ENCODE measurements at places on chromosomes 6 and 20.

- no peak for DNase-seq
Measured at GRCh38 chr6:152160346-152160745, 352.9 kb downstream of the ESR1 start.

DNA sequence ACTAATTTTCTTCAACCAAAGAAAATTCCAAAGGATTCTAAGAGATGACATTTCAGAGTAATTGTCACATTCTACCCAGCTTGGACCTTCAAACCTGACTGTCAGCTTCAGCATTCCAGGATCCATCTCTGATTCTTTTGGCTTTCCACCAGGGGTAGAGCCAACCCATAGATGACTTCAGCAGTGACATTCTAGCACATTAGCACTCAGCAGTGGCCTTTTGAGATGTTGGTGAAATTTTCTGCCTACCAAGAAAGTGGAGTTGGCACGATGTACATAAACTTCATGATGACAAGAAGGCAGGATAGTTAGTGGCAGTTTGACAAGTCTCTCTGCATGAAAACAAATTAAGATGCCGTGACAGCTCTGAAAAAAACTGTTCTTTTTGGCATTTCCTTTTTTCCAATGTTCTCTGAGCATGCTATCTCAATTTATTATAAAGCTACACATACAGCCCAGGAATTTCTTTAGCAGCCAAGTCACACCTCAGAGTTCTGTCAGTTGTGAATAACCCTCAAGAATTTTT, 466.5 kb upstream of the RNF217 start:
- no peak for DNase-seq

- no peak for DNase-seq
Measured at GRCh38 chr6:55293116-55293515, 34.2 kb upstream of the GFRAL start.

GRCh38 chr6:20707870-20708269, 173.6 kb downstream of the CDKAL1 start:
- no peak for DNase-seq

DNA sequence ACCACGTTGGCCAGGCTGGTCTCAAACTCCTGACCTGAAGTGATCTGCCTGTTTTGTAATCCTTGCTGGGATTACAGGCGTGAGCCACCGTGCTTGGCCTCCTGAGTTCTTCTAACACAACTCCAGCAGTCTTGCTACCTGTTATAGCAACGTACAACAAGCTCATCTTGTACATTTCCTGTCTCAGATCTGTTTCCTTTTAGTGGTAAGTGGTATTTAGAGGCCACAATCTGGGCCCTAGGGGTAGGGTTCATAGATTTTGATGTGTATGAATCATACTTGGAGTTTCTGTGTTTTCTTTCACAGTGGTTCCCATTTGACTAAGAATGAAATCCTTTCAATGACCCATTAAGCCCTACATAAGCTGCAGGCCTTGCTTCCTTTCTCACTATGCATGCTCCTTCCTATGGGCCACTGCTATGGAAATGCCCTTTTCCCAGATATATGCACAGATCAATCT, 27.1 kb upstream of the SYNCRIP start:
- DNase-seq = no peak

DNA sequence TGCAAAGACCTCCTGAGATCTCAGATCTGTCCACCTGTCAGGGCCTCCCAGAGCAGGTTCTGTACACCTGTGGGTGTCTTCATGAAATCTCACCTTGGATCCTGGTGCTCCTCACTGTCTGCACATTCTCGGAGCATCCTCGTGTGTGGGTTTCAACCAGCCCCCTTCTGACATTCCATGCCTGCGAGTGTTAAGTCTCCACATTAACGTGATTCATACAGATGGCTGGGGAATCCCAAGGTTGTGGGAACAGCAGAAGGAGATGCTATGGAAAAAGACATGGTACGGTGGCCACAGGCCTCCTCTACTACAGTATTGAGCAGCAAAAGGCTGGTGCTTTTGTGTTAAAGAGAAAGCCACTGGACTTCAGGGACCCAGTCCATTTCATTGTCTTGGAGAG, 556.5 kb downstream of the DHX35 start:
- no peak for DNase-seq

GRCh38 chr6:155004576-155005372, 9.7 kb downstream of the TIAM2 start:
- DNase-seq = no peak

DNA sequence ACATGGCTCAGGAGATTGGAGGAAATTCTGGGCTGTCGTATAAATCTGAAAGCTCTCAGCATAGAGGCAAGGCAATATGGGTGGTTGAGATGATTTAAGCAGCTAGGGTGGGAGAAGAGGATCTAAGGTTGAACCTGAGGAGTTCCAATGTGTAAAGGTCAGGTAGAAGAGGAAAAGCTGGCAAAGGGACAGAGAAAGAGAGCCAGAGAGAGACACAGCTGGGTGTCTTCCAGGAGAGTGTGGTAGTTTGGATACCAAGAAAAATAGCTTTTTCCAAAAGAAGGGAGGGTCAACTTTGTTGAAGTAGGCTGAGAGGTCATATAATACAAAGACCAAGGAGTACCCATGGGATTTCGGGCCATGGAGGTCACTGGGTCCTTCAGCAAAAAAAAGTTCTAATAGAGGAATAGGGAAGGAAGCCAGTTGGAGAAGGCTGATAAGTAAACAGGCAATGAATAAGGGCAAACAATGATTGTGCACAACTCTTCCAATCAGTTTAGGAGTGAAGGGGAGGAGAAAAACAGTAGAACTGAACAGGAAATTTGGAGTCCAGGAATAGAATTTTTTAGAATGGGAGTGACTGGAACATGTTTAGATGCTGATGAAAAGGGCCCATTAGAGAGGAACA, 135.1 kb downstream of the QRSL1 start:
- DNase-seq = no peak

- peak; percentile 77 for DNase-seq
Measured at GRCh38 chr6:25700761-25701160, 48.7 kb downstream of the SCGN start.

- no peak for DNase-seq
Measured at GRCh38 chr20:51775241-51775640, 7.1 kb upstream of the ATP9A start.

GRCh38 chr6:3336859-3337515, 78.2 kb downstream of the PSMG4 start:
- DNase-seq = no peak

GRCh38 chr6:81204731-81205130, 547.8 kb downstream of the TENT5A start:
- no peak for DNase-seq

- DNase-seq = no peak
Measured at GRCh38 chr6:138596591-138596990, 97.3 kb upstream of the NHSL1 start.

GRCh38 chr6:54074578-54075195, 36.6 kb upstream of the MLIP start:
- DNase-seq = no peak

GRCh38 chr6:7707787-7708186, 18.1 kb upstream of the BMP6 start:
- DNase-seq = no peak

GRCh38 chr6:45590226-45590625, 212.5 kb upstream of the SUPT3H start:
- no peak for DNase-seq

DNA sequence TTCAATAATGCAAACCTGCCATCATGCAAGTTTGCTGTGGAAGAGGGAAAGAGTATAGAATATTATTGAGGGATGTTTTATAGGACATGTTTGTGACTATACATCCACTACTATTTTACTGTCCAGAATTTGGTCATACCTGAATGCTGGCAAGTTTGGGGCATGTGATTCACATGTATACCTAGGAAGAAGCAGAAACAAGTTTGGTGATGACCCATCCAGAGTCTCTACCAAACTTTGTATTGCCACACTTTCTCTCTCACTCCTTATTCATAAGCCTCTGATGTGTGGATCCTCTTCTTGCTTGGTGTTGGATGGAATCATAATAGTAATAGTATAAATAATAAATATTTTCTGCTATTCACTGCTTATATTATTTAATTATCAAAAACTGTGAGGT, 108.5 kb upstream of the FLRT3 start:
- no peak for DNase-seq

- peak; percentile 59 for DNase-seq
Measured at GRCh38 chr6:80366714-80367113, 260.2 kb downstream of the BCKDHB start.

DNA sequence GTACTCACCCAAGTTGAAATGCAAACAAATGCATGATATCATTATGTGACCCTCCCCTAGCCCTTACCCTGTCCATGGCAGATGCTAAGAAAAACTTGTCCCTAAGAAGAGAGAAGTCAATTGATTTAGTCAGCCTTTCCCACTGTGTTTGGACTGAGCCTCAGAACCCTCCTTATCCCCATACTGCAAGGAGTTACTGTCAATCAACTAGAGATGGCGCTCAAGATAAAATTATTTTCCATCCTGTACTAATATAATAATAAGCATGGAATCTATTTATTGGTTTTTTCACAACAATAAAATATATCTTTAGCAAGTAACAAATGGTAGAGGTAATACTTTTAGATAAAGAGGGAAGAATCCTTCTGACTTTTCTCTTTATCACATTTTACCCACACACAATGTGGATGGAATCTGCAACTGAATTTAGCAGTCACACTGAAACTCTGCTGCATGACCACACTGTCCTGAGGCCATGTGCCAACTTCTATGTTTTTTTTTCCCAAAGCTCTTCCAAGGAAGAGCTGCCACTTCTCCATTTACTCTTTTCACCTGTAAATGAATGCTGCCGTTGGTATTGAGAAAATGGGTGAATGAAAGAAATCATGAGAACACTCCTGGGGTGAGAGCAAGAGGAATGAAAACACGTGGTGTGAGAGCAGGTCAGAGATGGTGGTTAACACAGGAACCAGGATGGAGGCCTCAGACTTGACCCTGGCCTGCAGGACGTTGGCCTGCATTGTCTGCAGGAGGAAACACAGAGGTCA, 10.5 kb downstream of the NT5E start:
- no peak for DNase-seq

DNA sequence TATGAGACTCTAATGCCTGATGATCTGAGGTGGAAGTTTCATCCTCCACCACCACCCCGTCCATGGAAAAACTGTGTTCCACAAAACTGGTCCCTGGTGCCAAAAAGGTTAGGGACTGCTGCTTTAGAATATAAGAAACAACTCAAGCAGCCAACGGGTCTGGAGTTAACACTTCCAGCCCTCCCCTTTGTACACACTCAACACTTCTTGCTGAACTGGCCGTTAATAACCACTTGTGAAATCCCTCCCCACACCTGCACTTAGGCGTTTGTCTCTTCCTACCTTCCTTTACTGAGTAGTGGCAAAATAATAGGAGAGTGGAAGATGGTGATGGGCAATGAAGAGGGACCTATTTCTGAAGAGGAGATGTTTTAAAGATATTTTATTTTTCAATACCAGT, 10.5 kb downstream of the SAYSD1 start:
- no peak for DNase-seq

DNA sequence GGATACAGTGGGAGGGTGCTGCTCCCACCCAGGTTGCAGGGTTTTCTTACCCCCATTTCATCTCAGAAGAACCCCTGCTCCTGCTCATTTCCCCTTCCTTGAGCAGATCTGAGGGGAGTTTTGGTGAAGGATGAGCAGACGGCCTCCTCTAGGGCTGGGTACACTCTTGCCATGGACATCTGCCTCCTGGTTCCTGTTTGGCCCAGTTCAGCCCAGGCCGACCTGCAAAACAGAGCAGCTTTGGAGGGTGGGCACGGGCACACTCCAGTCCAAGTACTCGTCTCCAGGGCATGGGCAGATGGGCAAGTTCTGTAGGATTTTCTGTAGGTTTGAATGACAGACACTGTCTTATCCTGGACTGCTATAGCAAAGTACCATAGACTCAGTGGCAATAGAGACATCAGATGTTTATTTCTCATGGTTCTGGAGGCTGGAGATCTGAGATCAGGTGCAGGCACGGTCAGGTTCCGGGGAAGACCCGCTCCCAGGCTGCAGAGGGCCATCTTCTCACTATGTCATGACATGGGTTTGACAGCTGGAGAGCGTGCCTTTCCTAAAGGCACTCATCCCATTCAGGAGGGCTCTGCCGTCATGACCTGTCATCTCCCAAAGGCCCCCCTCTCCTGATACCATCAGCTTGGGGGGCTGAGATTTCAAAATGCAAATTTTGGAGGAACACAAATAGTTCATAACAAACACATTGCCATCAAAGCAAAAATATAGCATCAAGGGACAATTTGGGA, 6.2 kb downstream of the NPBWR2 start:
- DNase-seq = no peak

GRCh38 chr6:169502445-169502844, 199.4 kb downstream of the WDR27 start:
- DNase-seq = no peak

DNA sequence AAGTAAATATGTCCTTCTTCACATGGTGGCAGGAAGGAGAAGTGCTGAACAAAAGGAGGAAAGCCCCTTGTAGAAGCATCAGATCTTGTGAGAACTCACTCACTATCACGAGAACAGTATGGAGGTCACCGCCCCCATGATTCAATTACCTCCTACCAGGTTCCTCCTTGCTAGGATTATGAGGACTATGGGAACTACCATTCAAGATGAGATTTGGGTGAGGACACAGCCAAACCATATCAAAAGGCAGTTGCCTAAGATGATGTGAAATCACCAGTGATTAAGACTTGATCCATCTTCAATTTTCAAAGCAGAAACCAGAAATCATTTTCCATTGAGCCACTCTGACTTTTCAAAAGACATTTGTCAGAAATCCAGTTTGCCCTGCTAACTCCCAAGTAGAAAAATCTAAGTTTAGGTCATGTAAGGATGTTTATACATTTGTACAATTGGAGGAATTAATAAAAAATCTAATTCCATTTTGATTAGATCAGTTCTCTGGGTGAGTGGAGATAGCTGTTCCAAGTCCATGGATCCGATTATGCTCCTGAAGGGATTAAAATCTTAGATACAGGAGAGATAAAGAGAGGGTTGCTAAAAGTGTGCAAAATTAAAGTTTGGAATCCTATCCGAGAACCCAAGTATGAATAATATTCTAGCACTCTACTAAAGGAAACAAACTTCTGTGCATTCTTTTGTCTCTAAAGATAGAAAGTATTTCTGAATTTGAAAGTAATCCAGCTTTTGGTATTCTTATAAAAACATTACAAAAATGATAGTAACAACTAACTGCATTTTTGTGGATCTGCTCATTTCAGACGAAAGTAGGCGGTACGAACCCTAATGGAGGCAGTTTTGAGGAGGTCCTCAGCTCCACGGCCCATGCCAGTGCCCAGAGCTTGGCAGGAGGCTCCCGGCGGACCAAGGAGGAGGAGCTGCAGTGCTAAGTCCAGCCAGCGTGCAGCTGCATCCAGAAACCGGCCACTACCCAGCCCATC, 39.5 kb downstream of the HDDC2 start:
- no peak for DNase-seq

GRCh38 chr6:53803081-53803860, 8.5 kb downstream of the LRRC1 start:
- DNase-seq = no peak

GRCh38 chr6:163954088-163954775, 539.7 kb downstream of the QKI start:
- no peak for DNase-seq

DNA sequence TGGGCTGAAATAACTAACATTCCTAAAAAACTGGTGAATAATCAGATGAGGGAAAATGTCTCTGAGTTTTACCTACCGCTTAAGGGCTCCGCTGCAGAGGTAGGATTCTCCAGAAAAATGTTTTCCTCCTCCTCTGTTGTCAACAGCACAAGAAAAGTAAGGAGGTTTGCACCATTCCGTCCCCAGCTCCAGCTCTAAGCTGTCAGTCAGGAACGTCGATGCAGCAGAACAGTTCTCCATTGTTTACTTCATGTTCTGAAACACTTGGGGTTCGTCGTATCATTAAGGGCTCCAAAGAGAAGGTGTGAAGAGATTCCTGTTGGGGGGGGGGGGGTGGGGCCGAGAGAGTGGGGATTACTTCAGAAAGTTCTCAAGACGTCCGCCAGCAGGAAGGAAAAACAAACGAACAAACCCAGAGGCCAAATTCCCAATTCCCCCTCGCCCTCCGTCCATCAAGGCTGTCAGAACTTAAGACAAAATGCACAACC, 734 bp downstream of the MMS22L start:
- DNase-seq = no peak

Measured in spinal cord (tissue), 10 donors.